Karpas-422 (cell line): ENCODE measurements at places on chromosomes 16 and 17. TPM values are rescaled to one million over a fixed set of nuclear protein-coding genes. Genes with fewer than 3 reads are reported as not detected.

CD300LB gene
- not detected in 2 replicates for total RNA-seq

AANAT gene
- total RNA-seq, result not detected in 2 replicates

CCL4 gene
- 6.9 and 7.6 TPM in 2 replicates for total RNA-seq

CARD14 gene
- total RNA-seq, result 0.07 TPM in 1 of 2 replicates, not detected in the other

ZSCAN10 gene
- total RNA-seq, result not detected in 2 replicates

CD300E gene
- total RNA-seq, result not detected in 2 replicates

SHISA9 gene
- not detected in 2 replicates for total RNA-seq

FBXO39 gene
- total RNA-seq, result not detected in 2 replicates

MMP25 gene
- 0.15 and 0.47 TPM in 2 replicates for total RNA-seq

NT5C gene
- 43.6 and 174 TPM in 2 replicates for total RNA-seq

CSF3 gene
- not detected in 2 replicates for total RNA-seq

PHOSPHO1 gene
- total RNA-seq, result 2.3 TPM in 1 of 2 replicates, not detected in the other

PROCA1 gene
- 2.7 and 7.3 TPM in 2 replicates for total RNA-seq

TMEM106A gene
- total RNA-seq, result 9.0 and 14.5 TPM in 2 replicates

C17orf107 gene
- 0.26 and 0.43 TPM in 2 replicates for total RNA-seq

RSL1D1 gene
- 171 and 183 TPM in 2 replicates for total RNA-seq

HBQ1 gene
- not detected in 2 replicates for total RNA-seq

CLEC19A gene
- total RNA-seq, result not detected in 2 replicates

KREMEN2 gene
- 3.4 and 8.5 TPM in 2 replicates for total RNA-seq

KRT31 gene
- total RNA-seq, result not detected in 2 replicates

C1QTNF8 gene
- not detected in 2 replicates for total RNA-seq

PRSS33 gene
- not detected in 2 replicates for total RNA-seq

TMC5 gene
- not detected in 2 replicates for total RNA-seq

OR1A2 gene
- not detected in 2 replicates for total RNA-seq

KRTAP2-1 gene
- total RNA-seq, result not detected in 2 replicates

PIK3R5 gene
- not detected in 2 replicates for total RNA-seq

PTX4 gene
- not detected in 2 replicates for total RNA-seq

ADAP2 gene
- 3.3 and 5.0 TPM in 2 replicates for total RNA-seq

KRT36 gene
- total RNA-seq, result not detected in 2 replicates

CHST4 gene
- total RNA-seq, result 0.22 TPM in 2 replicates

CDK12 gene
- total RNA-seq, result 58.8 and 67.0 TPM in 2 replicates

KRT34 gene
- not detected in 2 replicates for total RNA-seq

CCDC200 gene
- total RNA-seq, result not detected in 2 replicates
